Head of caudate nucleus (tissue), 42 donors: ENCODE measurements at places on chromosomes 16 and 17.
A peak's percentile ranks its signal among the peaks of the same experiment; 100 is the strongest.

- DNase-seq, result no peak
Observed at GRCh38 chr16:69040144-69040909, 65.1 kb upstream of the HAS3 start.

- peak; percentile 48 for DNase-seq
Observed at GRCh38 chr16:4115209-4115948, 863 bp downstream of the ADCY9 start.

DNA sequence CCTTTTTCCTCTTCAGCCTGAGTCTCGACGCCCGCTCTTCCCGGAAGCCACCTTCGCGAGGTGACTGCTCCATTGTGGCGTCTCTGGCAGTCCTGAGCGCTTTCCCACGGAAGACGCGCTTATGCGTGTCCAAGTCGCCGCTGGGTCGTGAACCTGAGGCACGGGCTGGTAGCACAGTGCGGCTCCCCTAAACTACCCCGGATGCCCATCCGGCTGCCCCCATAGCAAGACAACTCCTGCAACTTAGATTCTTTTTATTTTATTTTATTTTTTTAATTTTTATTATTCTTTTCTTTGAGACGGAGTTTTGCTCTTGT lies 2.1 kb upstream of the ESRP2 start:
- DNase-seq, result no peak

DNA sequence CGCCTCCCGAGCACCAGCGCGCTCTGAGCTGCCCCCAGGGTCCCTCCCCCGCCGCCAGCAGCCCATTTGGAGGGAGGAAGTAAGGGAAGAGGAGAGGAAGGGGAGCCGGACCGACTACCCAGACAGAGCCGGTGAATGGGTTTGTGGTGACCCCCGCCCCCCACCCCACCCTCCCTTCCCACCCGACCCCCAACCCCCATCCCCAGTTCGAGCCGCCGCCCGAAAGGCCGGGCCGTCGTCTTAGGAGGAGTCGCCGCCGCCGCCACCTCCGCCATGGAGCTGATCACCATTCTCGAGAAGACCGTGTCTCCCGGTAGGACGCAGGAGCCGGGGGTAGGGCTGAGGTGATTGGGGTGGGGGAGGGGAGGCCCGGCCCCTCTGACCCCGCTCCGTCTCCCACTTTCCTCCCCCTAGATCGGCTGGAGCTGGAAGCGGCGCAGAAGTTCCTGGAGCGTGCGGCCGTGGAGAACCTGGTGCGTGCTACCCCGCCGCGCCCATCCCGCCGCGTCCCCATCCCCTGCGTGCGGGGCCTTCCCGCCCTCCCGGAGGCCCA lies 329 bp downstream of the KPNB1 start:
- no peak for DNase-seq

GRCh38 chr17:60610473-60610872 lies 10.5 kb downstream of the PPM1D start:
- no peak for DNase-seq

DNA sequence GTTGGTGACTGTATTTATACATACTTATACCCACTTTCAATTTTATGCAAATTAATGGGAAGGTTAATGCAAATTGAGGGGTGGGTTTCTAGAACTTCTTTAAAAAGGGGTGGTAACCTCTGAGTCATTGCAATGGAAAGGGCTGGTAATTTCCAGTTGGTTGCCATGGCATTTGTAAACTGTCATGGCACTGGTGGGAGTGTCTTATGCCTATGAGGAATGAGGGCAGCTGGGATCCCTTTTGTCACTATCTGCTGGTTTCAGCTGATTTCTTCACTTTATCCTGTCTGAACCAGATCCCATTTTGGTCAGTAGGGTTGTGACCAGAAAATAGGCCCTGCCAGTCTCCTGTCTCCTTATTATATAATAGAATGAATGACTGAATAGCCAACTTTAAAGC lies 1006.7 kb upstream of the GOT2 start:
- no peak for DNase-seq

- no peak for DNase-seq
Observed at GRCh38 chr17:47254403-47254943, 846 bp downstream of the ITGB3 start.

- no peak for DNase-seq
Observed at GRCh38 chr16:24950275-24950674, 64.9 kb downstream of the ARHGAP17 start.

GRCh38 chr17:29111816-29112499 lies 68.2 kb downstream of the MYO18A start:
- peak; percentile 79 for DNase-seq

- no peak for DNase-seq
Observed at GRCh38 chr17:75864448-75864871, 9.3 kb upstream of the WBP2 start.

DNA sequence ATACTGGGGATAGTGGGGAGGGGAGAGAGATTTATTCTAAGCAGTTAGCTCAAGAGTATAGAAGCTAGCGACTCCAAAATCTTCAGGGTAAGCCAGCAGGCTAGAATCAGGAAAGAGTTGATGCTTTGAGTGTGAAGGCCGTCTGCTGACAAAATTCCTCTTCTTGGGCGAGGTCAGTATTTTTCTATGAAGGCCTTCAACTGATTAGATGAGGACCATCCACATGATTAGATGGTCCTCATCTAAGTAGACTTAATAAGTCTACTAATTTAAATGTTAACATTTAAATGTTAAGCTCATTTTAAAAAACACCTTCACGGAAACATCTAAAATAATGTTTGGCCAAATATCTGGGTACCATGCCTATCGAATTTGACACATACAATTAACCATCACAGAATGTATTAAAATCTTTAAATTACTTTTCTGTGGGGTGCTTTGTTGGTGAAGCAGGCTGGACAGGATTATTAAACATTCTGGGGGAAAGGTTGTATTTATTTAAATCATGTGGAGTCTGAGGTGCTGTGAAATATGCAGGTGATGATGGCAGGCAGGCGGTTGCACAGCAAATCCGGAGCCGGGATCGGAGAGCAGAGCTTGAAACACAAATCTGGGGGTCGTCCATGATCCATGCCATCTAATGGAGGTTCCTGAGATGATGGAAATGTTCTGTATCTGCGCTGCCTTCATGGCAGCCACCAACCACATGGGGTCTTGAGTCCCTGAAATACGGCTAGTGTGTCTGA lies 49.8 kb upstream of the ADORA2B start:
- no peak for DNase-seq

DNA sequence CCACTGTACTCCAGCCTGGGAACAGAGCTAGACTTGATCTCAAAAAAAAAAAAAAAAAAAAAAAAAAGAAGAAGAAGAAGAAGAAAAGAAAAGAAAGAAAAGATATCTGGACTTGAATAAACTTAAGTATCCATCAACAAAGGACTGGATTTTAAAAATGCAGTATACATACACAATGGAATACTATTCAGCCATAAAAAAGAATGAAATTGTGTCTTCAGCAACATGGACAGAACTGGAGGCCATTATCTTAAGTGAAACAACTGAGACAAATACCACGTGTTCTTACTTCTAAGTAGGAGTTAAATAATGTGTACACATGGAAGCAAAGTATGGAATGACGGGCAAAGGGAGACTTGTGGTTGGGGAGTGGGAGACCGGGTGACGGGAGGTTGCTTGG lies 40.1 kb upstream of the MNT start:
- no peak for DNase-seq

DNA sequence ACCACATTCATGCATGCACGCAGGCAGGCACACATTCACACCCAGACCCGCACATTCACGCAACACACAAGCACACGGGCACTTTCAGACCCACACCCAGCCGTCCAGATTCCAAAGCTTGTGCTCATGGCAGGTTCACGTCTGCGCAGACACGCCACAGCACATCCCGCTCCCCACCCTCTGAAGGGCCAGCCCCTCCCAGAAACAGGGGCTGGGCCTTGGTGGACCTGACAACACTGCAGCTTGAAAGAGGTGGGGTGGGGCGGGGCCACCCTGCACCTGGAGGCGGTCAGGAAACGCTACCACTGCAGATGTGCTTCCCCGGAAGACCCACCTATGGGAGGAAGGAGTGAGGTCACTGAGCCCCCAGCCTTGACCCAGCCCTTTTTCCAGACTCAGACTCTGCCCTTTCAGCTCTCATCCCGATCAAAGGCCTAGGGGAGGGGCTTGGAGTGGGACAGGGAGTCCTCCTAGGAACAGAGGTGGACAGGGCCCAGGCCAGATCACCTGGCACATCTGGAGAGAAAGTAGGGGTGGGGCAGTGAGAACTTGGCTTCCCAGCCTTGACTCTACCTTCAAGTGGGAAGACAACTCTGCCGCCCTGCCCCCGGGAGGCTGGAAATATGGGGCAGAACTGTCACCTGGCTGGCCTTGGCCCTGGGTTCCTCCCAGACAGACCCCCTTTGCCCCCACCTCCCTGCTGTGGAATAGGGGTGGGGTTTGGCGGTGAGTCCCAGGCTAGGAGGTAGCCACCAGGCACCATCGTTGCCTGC lies 11.0 kb downstream of the P3H4 start:
- no peak for DNase-seq

DNA sequence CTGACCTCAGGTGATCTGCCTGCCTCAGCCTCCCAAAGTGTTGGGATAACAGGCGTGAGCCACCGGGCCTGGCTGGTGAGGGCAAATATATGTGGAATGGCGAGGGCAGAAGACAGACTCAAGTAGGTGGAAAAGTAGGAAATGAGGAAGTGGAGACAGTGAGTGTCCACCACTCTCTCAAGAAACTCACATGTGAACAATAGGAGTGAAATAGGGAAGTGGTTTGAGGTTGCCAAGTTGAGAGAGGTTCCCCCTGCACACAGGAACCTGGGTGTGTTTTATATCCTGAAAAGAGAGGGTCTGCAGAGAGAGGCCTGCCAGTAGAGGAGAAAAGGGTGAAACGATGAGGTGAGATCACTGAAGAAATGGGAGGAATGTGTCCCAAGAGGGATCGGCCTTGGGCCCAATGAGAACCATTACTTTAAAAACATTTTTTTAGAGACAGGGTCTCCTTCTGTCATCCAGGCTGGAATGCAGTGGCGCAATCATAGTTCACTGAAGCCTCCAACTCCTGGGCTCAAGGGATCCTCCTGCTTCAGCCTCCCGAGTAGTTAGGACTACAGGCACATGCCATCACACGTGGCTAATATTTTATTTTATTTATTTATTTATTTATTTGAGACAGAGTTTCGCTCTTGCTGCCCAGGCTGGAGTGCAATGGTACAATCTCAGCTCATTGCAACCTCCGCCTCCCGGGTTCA lies 17.1 kb upstream of the CORO1A start:
- no peak for DNase-seq

GRCh38 chr16:11605891-11606290 lies 19.2 kb upstream of the LITAF start:
- DNase-seq, result no peak

- no peak for DNase-seq
Observed at GRCh38 chr16:19677402-19677801, 40.6 kb downstream of the KNOP1 start.

DNA sequence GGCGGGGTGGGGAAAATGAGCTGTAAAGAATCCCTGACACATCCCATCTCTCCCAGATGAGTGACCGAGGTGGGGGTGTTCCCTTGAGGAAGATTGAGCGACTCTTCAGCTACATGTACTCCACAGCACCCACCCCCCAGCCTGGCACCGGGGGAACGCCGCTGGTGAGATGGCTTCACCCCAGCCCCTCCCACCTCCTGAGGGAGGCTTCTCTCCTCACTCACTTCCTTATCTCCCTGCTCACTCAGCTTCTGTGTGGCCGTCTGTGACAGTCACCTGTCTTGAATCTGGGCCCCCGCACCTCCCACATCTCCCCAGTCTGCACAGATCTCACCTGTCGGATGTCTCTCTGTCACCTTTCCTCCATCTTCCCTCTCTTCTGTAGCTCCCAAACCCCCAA lies 13.4 kb downstream of the PDK2 start:
- peak; percentile 48 for DNase-seq

DNA sequence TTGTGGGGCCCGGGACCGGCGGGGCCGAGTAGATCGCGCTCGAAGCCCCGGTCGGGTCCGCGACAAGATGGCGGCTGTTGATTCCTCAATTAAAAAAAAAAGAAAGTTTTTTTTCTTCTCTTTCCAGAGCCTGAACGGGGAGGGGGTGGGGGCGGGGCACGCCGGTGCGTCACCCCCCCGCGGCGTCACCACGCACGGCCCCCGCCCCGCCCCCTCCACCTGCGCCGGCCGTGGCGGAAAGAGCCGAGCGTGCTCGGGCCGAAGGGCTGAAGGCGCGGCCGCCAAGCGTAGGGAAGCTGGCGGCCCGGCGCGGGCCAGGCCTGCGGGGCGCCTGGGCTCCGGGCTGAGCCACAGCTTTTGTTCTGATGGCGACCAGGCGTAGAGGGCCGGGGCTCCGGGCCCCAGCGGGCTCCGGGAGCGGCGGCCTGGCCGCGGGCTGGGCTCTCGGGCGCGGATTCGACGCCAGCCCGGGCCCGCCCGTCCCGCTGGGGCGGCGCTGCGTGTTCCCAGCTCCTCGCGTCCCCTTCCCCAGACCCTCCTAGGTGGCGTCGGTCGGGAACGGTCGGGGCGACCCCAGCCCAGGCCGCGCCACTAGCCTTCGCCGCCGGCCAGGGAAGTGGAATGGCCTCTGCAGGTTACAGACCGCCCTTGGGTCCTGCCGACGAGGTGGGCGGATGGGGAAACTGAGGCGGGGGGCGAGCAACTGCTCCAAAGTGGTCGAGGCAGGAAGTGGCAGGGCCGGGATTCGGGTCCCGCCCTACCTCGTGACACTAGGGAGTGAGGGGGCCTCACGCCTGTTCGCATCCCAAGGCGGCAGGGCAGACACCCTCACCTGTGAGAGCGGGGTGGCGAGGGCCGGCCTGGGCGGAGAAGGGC lies at the start of gene CREBBP:
TSS of gene CREBBP (minus strand) at position 91 of the 876 bp plus-strand sequence. CDS start 797 bp downstream, outside the sequence.
- DNase-seq, result peak; percentile 83

- no peak for DNase-seq
Observed at GRCh38 chr17:57035971-57036481, 49.0 kb upstream of the AKAP1 start.

GRCh38 chr17:72474719-72475477 lies 354.1 kb downstream of the SOX9 start:
- no peak for DNase-seq

DNA sequence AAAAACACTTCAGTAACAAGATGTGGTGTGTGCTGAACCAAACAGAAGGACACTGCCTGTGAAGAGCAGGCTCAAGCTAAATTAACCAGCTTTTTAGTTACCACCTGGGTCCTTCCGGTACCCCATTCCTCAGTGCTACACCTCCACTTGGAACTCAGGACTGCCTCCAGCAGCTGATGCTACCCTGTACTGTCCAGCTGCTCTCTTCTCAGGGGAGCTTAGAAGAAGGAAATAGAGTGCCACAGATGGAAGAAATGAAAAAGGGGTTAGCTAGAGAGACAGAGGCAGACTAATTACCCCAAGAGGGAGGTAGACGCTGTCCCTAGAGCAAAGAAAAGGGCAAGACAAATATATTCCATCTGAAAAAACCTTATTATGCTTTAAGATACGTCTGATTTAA lies 5.7 kb downstream of the MED13 start:
- no peak for DNase-seq

DNA sequence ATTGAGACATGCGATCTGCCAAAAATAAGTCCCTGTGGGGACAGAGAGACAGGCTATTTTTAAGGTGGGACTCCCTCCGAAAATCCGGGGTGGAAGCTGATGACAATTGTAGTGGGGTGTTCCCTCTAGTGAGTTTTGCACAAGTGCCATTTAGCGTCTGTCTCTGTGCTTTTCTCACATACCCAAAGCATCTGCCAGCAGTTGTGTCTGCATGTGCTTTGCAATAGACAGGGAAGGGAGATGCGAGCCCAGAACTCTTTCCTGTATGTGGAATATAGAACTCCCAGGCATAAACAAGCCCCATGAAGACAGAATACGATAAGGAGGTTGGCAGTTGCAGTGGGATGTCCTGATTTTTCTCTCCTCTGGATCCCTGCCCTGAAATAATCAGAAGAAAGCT lies 282.7 kb upstream of the XYLT1 start:
- no peak for DNase-seq

- no peak for DNase-seq
Observed at GRCh38 chr16:66617728-66618127, 13.2 kb downstream of the CMTM3 start.

GRCh38 chr17:49556223-49556943 lies 19.3 kb upstream of the NXPH3 start:
- DNase-seq, result peak; percentile 85
